ENCODE measurements at places on chromosomes 1 and 21. TPM values are rescaled to one million over a fixed set of nuclear protein-coding genes. Genes with fewer than 3 reads are reported as not detected.

Gene RASAL2
- 0.61 TPM for total RNA-seq

Gene OR10K2
- total RNA-seq, result not detected

Gene PAQR7
- 8.8 TPM for total RNA-seq

Gene TCHHL1
- not detected for total RNA-seq

Gene GOLT1A
- total RNA-seq, result not detected

Gene HSPA6
- total RNA-seq, result 1.6 TPM

Gene PEX11B
- total RNA-seq, result 31.1 TPM

Gene NBPF14
- total RNA-seq, result 1.6 TPM

Gene LIPI
- not detected for total RNA-seq

Gene CYP4Z1
- total RNA-seq, result not detected
